ENCODE measurements at places on chromosomes 4 and X.

- DNase-seq: no peak
These were observed 434.7 kb downstream of the PACRGL start for GRCh38 chr4:21134994-21135393.

DNA sequence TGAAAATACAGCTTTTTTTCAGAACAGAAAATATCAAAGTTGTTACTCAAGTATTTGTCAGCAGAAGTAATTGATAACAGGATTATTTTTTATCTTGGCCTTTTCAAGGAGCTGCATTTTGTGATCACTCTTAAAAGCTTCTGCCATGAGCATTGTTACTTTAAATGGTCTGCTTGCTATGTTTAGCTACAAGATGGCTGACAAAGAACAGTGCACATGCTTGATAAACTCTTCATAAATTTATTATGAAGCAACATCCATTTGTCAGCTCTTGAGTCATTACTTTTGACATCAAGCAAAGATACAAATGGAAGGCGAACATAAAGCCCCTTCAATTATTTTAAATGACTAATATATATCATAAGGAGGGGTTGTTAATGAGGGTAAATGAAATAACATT lies 205.4 kb upstream of the RPS6KA3 start:
- no peak for DNase-seq

DNA sequence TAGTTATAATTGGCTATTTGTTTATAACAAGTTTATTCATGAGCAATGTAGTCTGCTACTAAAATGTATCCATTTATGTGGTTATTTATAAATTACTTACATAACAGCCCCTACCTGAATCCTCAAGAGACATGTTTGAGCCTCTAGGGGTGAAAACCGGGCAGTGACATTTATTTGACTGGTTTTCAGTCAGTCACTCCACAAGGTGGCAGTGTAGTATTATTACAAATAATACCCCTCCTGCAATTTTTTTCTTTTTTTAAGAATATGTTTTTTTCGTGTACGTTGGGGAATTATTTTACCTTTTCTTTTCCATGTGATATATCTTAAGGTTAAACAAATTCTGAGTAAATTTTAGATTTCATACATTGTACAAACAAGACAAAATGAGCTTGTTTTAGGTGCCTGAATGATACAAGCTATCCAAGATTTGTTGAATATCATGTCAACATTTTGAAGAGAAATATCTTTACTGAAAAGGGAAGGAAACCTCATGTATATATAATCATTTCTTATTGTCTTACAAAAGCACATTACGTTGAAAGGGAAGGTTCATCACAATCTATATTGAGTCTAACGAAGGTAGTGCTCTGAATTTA lies 598.7 kb upstream of the TECRL start:
- DNase-seq: peak; percentile 56

- DNase-seq: no peak
These were observed 234.8 kb upstream of the HHIP start for GRCh38 chr4:144411119-144411518.

GRCh38 chr4:34271479-34272355 lies 1972.6 kb downstream of the ARAP2 start:
- DNase-seq: no peak

DNA sequence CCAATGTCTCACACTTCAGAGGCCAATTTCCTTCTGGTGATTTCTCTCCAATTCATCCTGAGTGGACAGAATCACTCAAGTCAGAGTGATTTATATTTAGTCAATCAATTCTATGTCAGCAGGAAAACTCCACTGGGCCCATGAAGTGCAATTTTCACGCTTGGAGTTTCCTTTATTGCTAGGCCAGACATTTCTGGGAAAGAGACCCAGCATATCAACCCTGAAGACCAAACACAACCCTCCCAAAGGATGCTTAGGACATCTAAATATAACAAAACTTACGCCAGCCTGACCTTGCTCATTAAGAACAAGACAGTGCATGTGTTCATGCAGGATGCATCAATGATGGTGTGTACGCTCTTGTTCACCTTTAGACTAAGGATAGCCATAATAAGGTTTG lies 156.4 kb downstream of the RASL11B start:
- DNase-seq: no peak

DNA sequence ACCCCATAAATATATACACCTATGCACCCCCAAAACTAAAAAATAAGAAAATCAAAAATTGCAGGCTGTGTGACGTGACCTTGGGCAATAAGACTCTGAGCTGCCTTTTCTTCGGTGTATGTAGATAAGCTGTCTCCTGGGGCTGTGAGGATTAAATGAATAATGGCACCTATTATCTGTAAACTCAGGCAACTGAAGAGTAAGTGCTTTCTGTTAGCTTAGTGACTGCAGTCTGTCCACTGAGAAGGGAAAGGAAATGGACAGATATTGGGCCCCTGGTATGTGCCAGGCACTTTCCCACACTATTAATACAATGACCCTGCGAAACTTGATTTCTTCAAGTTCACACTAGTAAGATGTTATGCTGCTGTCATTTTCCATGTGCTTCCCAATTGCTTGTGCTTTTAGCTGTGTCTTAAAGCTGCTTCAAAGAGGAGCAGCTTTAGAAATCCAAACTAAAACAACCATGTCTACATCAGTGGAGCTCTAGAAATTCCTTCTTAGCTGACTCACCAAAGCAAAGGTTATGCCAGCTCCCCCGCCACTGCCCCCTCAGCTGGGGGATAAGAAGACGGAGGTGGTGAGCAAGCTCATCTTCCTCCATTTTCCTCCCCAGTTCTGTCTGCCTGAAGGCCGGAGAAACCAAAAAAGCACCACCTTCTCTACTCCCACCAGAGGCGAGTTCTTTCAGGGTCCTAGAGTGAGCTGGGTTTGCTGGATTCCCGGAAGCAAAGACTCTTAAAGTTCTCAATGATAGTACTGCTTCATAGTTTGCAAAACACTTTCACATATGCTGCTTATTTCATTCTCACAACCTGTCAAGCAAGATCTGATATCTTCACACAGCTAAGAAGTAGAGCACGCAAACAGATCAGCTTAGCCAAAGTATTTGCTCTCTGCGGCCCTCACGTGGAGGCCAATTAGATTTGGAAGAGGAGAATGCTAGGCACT lies 8.8 kb upstream of the DGAT2L6 start:
- DNase-seq: no peak

DNA sequence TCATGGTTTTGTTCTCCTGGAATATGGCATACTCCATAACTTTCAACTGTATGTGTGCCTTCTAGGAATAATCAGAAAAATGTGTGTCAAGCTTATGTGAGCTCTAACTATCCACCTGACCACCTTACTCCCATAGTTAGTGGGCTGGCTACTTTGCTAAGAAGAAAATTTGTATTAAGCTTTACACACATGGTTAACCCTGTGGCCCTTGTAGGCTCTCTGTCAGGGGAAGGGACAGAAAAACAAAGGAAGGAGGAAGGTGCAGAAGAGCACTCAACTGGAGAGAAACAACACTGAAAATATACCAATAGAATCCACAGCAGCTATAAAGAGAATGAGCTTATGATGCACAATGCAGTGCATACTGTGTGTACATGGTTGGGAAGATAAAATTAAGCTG lies 84.6 kb downstream of the PPP3CA start:
- DNase-seq: no peak

DNA sequence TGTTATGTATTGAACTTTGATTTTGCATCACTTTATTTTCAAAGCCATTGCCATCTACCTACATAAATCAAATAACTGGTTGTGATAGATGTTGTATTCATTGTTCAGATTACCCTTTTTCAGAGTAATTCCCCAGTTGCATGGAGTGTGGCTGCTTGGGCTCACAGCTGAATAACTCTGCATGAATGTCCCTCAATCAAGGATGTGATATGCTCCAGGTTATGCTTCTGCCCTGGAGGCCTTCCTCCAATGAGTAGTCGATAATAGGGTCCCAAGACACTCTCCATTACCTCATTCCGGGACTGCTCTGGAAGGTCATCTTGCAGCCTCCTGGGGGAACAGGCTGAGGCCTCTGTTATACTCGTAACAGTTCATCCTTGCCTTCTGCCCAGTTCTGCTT lies 251.8 kb downstream of the ADGRL3 start:
- DNase-seq: no peak

DNA sequence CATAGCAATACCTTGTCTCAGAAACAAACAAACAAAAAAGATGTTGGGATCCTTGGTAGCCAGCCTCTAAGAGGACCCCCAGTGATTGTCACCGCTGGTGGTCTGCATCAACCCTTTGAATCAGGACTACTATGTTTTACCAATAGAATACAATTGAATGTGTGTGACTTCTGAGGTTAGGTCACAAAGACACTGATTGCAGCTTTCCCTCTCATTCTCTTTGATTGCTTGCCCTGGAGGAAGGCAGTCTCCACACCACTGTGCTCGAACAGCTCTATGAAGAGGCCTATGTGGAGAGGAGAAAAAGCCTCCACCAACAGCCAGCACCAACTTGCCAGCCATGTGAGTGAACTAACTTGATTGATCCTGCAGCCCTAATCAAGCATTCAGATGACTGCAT lies 2.8 kb upstream of the SMIM14 start:
- DNase-seq: no peak

- no peak for DNase-seq
These were observed 14.8 kb downstream of the AMTN start for GRCh38 chr4:70533211-70533610.

GRCh38 chr4:64796581-64796980 lies 387.3 kb upstream of the TECRL start:
- no peak for DNase-seq

GRCh38 chr4:1448589-1449420 lies 42.6 kb upstream of the NKX1-1 start:
- DNase-seq: no peak

DNA sequence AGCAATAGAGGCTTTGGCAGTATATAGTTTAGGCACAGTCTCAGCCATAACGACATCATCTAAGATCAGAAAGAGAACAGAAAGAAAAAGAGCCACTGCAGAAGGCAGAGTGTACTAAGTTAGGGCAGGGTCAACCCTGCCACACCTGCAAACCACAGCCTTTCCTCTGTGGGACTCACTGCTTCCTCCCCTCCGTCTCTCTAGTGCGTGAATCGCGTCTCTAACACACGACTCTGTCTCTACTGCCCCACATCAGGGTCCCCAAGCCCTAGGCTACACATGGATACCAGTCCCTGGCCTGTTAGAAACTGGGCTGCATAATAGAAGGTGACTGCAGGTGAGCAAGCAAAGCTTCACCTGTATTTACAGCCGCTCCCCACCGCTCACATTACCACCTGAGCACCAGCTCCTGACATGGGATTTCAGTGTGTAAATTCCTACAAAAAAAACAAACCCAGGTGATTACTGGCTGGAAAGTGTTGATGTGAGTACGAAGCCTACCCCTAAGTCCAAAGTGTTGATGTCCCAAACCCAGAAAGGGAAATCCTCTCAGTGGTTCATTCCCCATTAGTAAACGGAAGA lies 128.9 kb downstream of the PRKX start:
- DNase-seq: no peak

DNA sequence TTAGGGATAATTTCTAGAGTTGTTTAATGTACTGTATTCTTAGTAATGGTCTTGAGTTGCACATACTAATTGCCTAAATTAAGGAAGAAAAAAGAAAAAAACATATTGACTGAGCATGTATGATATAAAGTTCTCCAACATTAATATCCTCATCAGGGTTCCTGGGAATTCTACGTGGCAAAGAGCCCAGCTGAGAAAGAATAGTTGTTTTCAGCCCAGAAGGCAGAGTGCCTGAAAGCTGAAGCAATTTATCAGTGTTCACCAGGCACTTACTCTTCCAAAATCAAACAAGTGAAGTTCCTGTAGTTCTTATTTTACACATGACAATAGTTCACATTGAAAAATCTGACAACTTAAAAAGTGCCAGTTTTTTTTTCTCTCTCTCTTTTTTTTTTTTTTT lies 27.7 kb downstream of the YIPF7 start:
- no peak for DNase-seq

DNA sequence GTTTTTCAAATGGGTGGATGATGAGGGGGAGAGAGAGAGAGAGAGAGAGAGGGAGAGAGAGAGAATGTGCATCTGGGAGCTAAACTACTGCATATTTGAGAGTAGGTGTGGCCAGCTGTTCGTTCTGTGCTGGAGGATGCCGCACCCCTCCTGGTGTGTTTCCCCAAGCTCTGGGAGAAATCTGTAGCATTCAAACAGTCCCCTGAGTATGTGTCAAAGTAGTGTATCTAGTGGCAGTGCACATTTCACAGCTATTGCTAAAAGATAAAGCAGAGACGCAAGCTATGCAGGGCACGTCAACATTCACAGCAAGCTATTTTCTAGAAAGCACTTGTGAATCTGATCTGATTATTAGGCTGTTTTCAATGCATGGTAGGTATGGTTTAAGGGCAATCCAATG lies 83.5 kb upstream of the LIMCH1 start:
- DNase-seq: no peak

All from hematopoietic multipotent progenitor cell treated with erythropoietin and hydrocortisone succinate and interleukin-3 and kit ligand, for 8 days (in vitro differentiated cells).